CD8-positive, alpha-beta memory T cell (primary cell): ENCODE measurements at places on chromosomes 1 and 21.

DNA sequence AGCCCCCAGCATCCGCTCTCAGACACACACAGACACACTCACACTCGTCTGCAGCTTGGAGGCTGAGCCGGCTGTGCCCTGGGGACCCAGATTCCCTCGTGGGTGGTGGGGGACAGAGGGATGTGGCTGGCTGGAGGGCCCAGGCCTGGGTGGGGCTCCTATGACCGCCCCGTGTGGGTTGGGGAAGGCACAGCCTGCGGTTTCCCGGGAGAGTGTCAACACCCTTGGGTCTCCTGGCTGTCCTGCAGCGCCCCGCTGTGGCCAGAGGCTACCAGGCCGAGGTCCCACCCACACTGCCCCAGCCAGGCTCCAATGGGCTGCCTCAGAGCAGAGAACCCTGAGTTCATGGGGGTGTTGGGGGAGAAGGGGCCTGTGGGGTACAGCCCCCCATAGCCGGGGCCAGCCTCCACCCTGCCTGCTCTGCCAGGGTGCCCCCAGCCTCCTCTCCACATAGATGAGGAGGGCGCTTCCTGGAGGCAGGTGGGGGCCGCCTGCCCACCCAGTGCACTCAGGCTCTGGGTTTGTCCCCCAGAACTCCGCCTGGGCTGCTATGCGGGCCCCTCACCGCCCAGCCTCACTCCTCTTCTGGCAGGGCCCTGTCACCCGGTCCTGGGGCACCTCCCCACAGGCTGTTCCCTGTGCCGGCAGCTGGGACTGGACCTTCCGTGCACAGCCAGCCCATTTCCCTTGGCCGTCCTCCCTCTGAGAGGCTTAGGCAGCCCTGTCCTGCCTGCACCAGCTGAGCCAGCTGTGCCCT lies at the start of gene TTC34:
TTC34 (minus strand) TSS at position 159 of the 757 bp plus-strand sequence. CDS start 866 bp downstream, outside the sequence.
- H3K27me3 ChIP-seq = no peaks in the 10 kb centered on the region
- no peak within 1 kb of the TSS for H3K27ac ChIP-seq

- peak overlapping the region; percentile 54 for H3K27ac ChIP-seq
- H3K27me3 ChIP-seq = no peaks in the 10 kb centered on the region
- H3K4me3 ChIP-seq = no peak overlapping the region
- no peak for DNase-seq
- H3K36me3 ChIP-seq = no peaks in the 10 kb centered on the region
- H3K4me1 ChIP-seq = peaks cover 7% of the 10 kb centered on the region
Measured at GRCh38 chr1:27544834-27545233, 54.9 kb upstream of the WASF2 start.

DNA sequence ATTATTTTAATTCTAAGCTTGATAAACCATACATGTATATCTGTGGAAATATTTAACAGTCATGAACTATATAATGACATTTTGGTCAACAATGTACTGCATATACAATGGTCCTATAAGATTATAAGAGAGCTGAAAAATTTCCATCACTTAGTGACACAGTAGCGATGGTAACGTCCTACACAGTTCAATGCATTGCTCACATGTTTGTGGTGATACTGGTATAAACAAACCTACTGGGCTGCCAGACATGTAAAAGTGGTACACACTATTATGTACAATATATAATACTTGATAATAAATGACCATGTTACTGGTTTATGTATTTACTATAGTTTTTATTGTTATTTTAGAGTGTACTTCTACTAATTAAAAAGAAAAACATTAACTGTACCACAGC lies 841.9 kb downstream of the LTN1 start:
- no peak for DNase-seq
- no peak overlapping the region for H3K27ac ChIP-seq
- H3K27me3 ChIP-seq = no peaks in the 10 kb centered on the region
- no peak overlapping the region for H3K4me3 ChIP-seq

GRCh38 chr1:160646711-160647328 lies at the start of gene SLAMF1:
TSS of gene SLAMF1 (minus strand) at chr1:160647044. CDS start at chr1:160646945, 99 bp downstream.
- H3K4me3 ChIP-seq = peak within 1 kb of the TSS; percentile 86
- H3K4me1 ChIP-seq = peaks cover 59% of the 10 kb centered on the region
- peak; percentile 47 for DNase-seq
- peak within 1 kb of the TSS; percentile 68 for H3K27ac ChIP-seq

- no peak overlapping the region for H3K27ac ChIP-seq
- no peaks in the 10 kb centered on the region for H3K27me3 ChIP-seq
- no peaks in the 10 kb centered on the region for H3K36me3 ChIP-seq
- H3K4me3 ChIP-seq = no peak overlapping the region
- no peak for DNase-seq
Measured at GRCh38 chr1:118437664-118438063, 252.6 kb upstream of the SPAG17 start.

DNA sequence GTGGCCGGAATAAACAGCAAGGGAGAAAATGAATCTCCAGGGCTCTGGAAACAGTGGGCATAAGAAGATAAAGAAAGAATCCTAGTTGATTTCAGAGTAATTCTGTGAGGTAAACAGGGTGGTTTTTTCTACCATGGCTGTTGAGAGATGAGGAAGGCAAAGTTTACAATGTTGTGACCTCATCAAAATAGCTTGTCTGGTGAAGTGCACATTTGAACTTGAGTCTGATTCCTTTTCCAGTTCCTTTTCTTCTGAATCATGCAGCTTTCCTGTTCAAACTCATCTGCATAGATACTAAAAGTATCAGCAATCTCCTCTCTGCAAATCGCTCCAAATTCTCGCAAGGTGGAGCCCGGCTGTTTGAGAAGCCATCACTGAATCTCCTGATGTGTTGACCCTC lies 161.7 kb downstream of the PLPP3 start:
- H3K27me3 ChIP-seq = no peaks in the 10 kb centered on the region
- H3K4me3 ChIP-seq = no peak overlapping the region
- H3K27ac ChIP-seq = no peak overlapping the region
- no peaks in the 10 kb centered on the region for H3K4me1 ChIP-seq

DNA sequence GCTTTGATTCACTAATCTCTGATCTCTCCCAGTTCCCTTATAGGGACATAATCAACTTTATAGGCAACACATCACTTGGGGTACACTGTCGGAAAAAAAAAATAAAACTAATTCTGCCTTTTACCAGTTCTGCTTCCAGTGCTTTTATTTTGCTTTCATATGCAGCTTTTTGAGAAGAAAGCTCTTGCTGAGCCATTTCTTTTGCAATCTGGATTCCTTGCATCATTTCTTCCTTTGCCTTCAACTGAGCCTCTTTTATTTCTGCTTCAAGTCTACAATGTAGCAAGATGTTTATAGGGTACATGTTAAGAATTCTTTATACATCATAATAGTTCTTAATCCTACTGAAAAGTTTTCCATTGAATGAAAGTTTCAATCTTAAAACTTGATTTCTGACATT lies 30.6 kb downstream of the KIF14 start:
- no peaks in the 10 kb centered on the region for H3K4me1 ChIP-seq
- DNase-seq = no peak
- H3K4me3 ChIP-seq = no peak overlapping the region
- no peaks in the 10 kb centered on the region for H3K36me3 ChIP-seq
- no peaks in the 10 kb centered on the region for H3K27me3 ChIP-seq
- H3K27ac ChIP-seq = no peak overlapping the region

DNA sequence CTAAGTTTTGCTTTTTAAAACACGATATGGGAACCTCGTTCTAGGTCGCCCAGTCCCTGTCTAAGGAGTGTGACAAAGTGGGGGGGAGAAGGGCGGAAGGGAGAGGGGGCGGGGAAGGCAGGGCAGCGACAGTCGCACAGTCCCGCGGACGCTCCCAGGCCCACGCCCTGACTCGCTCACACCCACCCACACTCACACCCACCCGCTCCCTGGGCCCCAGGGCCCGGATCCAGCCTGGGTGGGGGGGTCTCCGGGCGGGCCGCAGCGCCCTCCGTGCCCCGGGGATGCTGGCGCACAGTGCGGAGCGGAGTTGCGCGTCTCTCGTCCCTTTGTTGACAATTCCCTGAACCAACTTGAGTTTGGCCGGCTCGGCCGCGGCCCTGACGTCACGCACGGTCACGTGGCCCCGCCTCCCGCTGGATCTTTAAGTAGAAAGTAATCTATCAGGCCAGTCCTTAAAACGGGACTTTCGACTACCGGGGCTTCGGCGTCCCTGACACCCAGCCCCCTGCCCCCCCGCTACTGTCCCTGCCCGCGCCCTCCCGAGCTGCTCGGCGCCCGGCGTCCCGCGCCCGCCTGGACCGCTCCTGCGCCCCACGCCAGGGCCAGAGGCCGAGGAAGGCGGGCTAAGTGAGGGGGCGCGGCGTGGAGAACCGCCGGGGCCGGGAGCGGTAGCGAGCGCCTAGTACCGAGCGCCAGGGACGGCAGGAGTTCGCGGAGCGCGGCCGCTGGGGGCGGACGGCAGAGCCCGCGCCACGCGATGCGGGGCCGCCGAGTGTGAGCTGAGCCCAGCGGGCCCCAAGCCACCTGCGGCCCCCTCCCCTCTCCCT lies at the start of gene FOXD3:
FOXD3 (plus strand) TSS at position 454 of the 830 bp plus-strand sequence. CDS start 492 bp downstream, outside the sequence.
- no peak within 1 kb of the TSS for H3K27ac ChIP-seq
- no peak for DNase-seq
- peaks cover 13% of the 10 kb centered on the region for H3K4me1 ChIP-seq
- H3K4me3 ChIP-seq = peak within 1 kb of the TSS; percentile 43

- DNase-seq = no peak
- no peak overlapping the region for H3K27ac ChIP-seq
- no peaks in the 10 kb centered on the region for H3K27me3 ChIP-seq
- no peaks in the 10 kb centered on the region for H3K36me3 ChIP-seq
- no peaks in the 10 kb centered on the region for H3K4me1 ChIP-seq
Measured at GRCh38 chr21:15029077-15029476, 35.7 kb downstream of the NRIP1 start.

- H3K27me3 ChIP-seq = no peaks in the 10 kb centered on the region
- no peaks in the 10 kb centered on the region for H3K36me3 ChIP-seq
- no peaks in the 10 kb centered on the region for H3K4me1 ChIP-seq
- no peak overlapping the region for H3K27ac ChIP-seq
- no peak overlapping the region for H3K4me3 ChIP-seq
Measured at GRCh38 chr1:114062477-114063099, 83.3 kb downstream of the OLFML3 start.

- H3K27me3 ChIP-seq = no peaks in the 10 kb centered on the region
- peaks cover 35% of the 10 kb centered on the region for H3K36me3 ChIP-seq
- H3K4me1 ChIP-seq = peaks cover 62% of the 10 kb centered on the region
- H3K4me3 ChIP-seq = peak overlapping the region; percentile 80
- H3K27ac ChIP-seq = no peak overlapping the region
- DNase-seq = peak; percentile 56
Measured at GRCh38 chr1:154329551-154330131, 4.3 kb downstream of the ATP8B2 start.

DNA sequence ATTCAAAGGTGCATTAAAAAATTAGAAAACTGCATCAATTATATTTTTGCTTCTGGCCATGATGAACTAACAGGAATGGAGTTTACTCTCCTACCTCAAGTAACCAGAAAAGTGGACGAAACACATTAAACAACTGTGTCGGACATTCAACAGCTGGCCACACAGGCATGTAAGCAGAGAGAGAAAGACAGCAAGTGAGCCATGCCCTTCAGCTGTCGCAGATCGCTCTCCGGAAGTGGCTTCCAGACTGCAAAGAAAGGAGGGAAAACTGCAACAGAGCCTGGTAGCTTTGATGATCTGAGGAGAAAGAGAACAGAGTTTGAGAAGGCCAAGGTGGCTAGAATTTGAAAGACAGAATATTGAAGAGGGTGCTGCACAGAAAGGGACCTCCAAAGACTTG lies 557.2 kb downstream of the MATN1 start:
- no peak overlapping the region for H3K27ac ChIP-seq
- H3K36me3 ChIP-seq = no peaks in the 10 kb centered on the region
- H3K27me3 ChIP-seq = no peaks in the 10 kb centered on the region
- no peak overlapping the region for H3K4me3 ChIP-seq
- DNase-seq = no peak

GRCh38 chr1:155623357-155623756 lies 13.3 kb downstream of the MSTO1 start:
- no peaks in the 10 kb centered on the region for H3K36me3 ChIP-seq
- H3K27me3 ChIP-seq = no peaks in the 10 kb centered on the region
- no peak overlapping the region for H3K4me3 ChIP-seq
- no peak for DNase-seq

- DNase-seq = no peak
- H3K4me3 ChIP-seq = no peak overlapping the region
- H3K27me3 ChIP-seq = no peaks in the 10 kb centered on the region
- H3K36me3 ChIP-seq = peaks cover 35% of the 10 kb centered on the region
Measured at GRCh38 chr1:40076895-40077312, 20.1 kb downstream of the PPT1 start.

DNA sequence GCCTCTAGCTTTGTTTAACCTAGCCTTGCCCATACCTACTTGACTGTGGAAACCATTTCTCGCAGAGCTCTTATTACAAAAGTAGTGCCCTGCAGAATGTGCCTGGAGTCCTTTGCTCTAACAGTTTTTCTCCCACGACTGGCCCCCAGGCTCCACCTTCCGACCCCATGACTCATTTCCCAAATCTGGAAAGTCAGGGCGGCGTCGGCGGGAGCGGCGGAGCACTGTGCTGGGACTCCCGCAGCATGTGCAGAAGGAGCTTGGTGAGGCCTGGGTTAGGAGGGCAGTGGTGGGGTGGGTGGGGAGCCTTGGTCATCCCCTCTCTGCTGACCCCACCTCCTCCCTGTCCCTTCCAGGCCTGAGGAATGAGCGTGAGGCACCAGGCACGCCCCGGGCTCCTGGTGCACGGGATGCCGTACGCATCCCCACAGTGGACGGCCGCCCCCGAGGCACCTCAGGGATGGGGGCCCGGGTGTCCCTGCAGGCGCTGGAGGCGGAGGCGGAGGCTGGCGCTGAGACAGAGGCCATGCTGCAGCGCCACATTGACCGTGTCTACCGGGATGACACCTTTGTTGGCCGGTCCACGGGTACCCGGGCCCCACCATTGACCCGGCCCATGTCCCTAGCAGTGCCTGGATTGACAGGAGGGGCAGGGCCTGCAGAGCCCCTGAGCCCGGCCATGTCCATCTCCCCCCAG lies 47.5 kb downstream of the YARS1 start:
- H3K4me1 ChIP-seq = peaks cover 4% of the 10 kb centered on the region
- no peaks in the 10 kb centered on the region for H3K36me3 ChIP-seq
- H3K27ac ChIP-seq = no peak overlapping the region
- H3K27me3 ChIP-seq = no peaks in the 10 kb centered on the region

- no peak for DNase-seq
- peaks cover 59% of the 10 kb centered on the region for H3K4me1 ChIP-seq
- H3K27ac ChIP-seq = no peak overlapping the region
- H3K4me3 ChIP-seq = no peak overlapping the region
Measured at GRCh38 chr21:33264561-33264960, 1.6 kb upstream of the IL10RB start.

DNA sequence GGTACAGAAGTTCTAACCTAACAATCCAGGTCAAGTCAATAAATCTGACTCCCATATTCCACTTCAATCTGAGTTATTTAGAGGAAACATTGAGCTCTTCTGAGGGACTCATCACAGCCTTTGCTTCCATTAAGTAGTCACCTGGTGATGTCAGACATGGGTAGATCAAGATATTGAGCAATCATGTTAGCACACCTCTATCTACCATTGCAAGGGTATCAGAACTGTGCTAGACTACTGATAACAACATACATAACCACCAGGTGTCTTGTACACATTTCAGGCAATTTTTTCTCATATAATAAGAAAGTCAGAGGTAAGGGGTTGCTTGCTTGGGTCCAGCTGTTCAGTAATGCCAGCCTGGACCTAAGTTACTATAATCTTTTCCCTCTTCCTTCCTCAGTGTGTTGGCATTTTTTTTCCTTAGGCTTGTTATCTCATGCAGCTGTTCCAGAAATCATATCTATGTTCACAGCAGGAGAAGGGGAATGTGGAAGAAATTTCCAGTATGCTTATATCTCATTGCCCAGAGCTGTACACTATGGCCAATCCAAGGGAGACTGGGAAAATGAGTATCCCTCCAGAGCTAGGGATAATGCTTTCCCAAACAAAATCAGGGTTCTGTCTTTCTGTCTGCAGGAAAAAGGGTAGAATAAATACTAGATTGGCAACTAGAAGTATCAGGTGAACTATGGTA lies 52.3 kb downstream of the GRIK1 start:
- DNase-seq = no peak
- no peaks in the 10 kb centered on the region for H3K4me1 ChIP-seq
- no peak overlapping the region for H3K27ac ChIP-seq
- no peaks in the 10 kb centered on the region for H3K27me3 ChIP-seq
- no peak overlapping the region for H3K4me3 ChIP-seq
